ENCODE measurements at places on chromosomes 2 and 18. TPM values are rescaled to one million over a fixed set of nuclear protein-coding genes. Genes with fewer than 3 reads are reported as not detected.

INHA gene
- total RNA-seq = 0.18 TPM

SETBP1 gene
- 2.3 TPM for total RNA-seq

POTEC gene
- total RNA-seq = not detected

NT5C1B gene
- total RNA-seq = not detected

G6PC2 gene
- total RNA-seq = not detected

CDH19 gene
- total RNA-seq = 76.4 TPM

CACNB4 gene
- 0.35 TPM for total RNA-seq

ATP6V1C2 gene
- total RNA-seq = 1.2 TPM

DNA sequence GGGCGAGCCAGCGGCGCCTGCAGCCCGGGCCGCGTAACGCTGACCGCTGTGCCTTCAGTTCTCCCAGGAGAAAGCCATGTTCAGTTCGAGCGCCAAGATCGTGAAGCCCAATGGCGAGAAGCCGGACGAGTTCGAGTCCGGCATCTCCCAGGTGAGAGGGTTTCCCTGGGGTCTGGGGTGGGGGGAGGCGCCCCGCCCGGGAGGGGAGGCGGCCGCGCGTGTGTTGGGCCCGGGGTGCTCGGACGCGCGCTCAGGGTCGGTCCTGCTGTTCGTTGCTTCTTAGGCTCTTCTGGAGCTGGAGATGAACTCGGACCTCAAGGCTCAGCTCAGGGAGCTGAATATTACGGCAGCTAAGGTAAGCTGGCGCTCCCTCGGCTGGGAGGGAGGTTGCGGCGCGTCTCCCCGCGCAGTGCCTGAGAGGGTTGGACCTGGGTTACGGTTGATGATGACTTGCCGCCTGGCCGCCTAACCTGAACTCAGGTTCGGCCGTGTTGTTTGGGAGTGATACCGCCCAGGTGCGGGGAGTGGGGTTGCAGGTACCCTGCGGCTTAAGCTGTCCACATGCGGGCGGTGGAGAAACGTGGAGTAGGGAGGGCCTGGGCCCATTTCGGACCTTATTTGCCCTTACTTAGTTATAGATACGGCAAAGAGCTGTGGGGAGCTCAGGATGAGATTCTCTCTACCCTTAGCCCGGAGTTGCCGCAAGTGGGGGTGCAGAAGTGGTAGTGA lies 638 bp downstream of the RPS7 start:
- peak; percentile 17 for DNase-seq

GRCh38 chr18:3061581-3062312 lies 48.8 kb upstream of the LPIN2 start:
- DNase-seq = no peak

DNA sequence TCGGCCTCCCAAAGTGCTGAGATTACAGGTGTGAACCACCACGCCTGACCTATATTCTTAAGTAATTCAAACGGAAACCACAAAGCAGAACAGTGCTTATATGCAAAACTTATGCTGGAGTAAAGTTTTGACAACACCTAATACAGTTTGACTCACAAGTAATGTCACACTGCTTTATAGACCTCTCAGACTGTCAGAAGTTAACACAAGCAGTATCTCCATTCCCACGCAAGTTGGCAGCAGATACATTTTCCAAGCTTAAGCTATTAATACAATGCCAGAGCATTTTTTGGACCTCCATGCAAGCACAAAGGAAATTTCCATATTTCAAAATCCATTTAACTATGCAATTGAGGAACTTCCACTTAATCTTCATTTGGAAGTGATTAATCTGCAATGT lies 21.0 kb upstream of the SANBR start:
- DNase-seq = no peak

- no peak for DNase-seq
Measured at GRCh38 chr2:231336700-231337099, 58.8 kb upstream of the B3GNT7 start.

DNA sequence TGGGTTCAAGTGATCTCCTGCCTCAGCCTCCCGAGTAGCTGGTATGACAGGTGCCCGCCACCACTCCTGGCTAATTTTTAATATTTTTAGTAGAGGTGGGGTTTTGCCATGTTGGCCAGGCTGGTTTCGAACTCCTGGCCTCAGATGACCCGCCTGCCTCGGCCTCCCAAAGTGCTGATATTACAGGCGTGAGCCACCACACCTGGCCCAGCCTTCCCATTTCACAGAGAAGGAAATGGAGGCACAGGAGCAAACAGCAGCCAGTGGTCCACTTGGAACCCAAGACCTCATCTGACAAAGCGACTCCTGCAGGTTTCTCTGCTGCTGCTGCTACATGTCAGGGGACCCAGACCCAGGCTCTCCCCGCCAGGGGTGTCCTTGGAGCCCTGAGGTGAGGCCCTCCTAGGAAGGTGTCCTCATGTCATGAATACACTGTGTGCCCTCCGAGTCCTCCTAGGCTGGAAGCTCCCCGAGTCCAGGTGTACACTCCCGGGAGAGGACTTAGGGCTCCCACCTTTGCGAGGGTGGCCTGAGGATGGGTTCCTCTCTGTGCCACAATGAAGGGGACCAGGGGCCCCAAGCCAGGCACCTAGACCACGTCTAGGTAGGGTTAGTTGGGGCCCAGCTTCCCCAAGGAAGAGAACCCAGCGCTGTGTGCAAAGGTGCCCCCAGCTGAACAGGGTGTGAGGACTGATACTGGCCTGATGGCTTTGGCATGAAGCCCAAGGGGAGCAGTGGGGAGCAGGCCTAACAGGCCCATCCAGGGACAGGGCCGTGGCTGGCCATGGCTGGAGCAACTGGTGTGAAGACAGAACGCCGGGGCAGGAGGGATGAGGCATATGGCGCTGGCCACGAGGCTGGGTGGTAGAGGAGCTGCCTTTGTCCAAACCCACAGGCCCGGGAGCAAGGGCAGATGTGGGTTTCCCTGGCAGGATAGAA lies 56.1 kb downstream of the HS6ST1 start:
- DNase-seq = no peak

GRCh38 chr2:16622399-16622968 lies 43.1 kb downstream of the CYRIA start:
- no peak for DNase-seq

GRCh38 chr2:191218292-191218898 lies 26.8 kb upstream of the MYO1B start:
- DNase-seq = peak; percentile 77

DNA sequence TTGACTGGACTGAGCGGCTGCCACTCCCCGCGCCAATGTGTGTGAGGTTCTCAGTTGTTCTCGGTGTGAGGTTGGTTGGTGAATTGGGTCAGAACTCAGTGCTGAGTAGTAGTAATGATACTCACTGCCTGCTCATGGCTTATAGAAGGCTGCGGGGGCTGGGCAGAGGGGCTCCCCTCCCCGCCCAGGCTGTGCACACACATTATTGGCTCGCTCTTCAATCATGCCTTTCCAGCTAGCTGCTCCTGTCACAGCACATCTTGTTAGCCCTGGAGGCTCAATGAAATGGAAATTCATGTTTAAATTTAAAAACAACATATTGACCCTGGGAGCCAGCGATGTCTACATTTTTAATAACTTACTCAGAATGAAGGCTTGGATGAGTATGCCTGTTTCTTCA lies 152.8 kb downstream of the CELF4 start:
- no peak for DNase-seq

GRCh38 chr2:76599732-76600368 lies 889.1 kb upstream of the GCFC2 start:
- DNase-seq = peak; percentile 94

DNA sequence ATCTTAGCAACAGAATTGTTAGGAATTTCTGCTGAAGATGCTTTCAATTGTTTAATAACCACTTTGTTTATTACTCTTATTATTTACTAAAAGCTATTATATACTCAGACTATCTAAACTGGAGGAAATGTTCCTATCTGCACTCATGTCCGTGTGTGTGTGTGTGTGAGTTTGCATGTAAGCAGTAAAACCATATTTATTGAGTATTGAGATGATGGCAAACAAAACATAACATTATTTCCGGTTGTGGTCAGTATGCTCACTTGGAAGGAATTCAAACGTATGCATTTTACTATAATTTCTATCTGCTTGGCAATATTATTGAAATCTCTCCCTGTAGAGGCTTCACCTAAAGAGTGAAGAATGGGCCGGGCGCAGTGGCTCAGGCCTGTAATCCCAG lies 43.0 kb upstream of the ZNF804A start:
- no peak for DNase-seq

DNA sequence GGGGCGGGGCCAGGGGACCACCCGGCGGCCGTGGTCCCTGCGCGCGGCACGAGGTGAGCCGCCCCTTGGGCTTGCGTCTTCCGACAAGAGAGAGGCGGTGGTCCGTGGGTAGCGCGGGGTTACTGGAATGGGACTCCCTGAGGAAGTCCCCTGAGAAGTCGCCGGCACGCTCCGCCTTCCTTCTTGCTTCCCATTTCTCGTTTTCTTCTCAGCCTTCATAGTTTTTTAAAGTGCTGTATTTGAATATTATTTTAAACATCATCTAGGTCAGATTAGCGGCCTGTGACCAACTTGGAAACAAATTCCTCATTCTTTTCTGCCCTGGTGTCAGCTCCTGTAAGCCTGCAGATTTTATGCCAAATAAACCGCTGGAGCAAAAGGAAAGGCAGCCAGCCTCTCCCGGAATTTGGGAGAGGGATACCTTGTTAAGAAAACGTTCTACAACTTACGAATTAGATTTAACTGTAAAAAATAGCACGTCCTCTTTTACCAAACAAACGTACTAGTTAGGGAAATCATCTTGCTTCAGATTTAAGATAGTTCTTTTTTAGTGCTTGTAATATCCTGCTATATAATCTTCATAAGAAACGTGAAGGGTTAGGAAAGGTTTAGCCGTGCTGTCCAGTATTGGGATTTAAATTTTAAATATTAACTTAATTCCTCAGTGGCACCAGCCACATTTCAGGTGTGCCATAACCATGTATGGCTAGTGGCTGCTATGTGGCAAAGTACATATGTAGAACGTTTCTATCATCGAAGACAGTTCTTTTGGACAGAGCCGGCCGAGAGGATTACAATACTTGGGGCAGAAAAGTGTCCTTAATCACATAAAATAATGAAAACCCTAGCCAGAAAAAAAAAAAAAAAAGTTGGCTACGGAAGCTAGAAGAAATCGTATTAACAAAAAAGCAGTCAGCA lies 628 bp upstream of the PTPN2 start:
- DNase-seq = no peak

DNA sequence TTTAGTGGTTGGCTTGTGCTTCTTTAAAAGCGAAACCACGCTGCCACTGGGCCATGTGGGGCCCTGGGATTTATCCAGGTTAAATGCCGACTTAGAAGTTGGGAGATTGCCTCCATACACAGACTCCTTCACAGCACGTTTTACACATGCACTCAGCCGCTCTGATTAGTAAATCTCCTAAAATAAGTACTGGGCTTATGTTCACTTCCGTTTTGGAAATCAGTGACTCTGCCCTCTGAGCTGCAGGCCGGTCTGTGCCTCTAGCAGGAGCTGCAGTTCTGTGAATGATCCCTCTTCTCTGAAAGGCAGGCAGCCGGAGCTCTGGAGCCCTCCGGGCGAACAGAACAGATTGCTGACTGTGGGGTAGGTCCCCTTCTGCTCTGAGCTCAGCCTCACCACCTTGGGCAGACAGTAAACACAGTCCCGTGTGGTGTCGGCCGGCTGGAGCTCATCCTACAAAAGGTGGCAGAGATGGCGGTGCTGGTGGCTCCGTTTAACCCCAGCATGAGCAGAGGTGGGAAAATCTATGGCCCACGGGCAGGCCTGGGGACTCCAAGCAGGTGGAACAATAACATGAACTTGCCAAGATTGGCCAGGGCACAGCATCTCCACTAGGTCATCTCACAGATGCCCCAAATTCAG lies 9.8 kb upstream of the RAB17 start:
- DNase-seq = no peak

GRCh38 chr18:75592527-75592926 lies 165.0 kb upstream of the SMIM21 start:
- no peak for DNase-seq

GRCh38 chr2:188622601-188623260 lies 331.1 kb downstream of the GULP1 start:
- no peak for DNase-seq

GRCh38 chr2:124668161-124668560 lies 643.1 kb downstream of the CNTNAP5 start:
- DNase-seq = no peak

- no peak for DNase-seq
Measured at GRCh38 chr2:38829971-38830370, 45.8 kb downstream of the DHX57 start.

- DNase-seq = no peak
Measured at GRCh38 chr2:189222468-189223105, 43.0 kb upstream of the COL5A2 start.
